Neural progenitor cell (in vitro differentiated cells): ENCODE measurements at places on chromosomes 5 and 9. TPM values are rescaled to one million over a fixed set of nuclear protein-coding genes. Genes with fewer than 3 reads are reported as not detected.

GRCh38 chr9:18771011-18771410, 262.0 kb downstream of the SAXO1 start:
- H3K27me3 ChIP-seq: no peaks in the 10 kb centered on the region
- DNase-seq: no peak
- no peak overlapping the region for H3K4me3 ChIP-seq
- H3K4me1 ChIP-seq: no peaks in the 10 kb centered on the region

GRCh38 chr9:673264-673965, 168.1 kb upstream of the DMRT1 start:
- DNase-seq: no peak
- no peaks in the 10 kb centered on the region for H3K27me3 ChIP-seq
- no peak overlapping the region for H3K27ac ChIP-seq
- H3K4me1 ChIP-seq: peaks cover 27% of the 10 kb centered on the region

DNA sequence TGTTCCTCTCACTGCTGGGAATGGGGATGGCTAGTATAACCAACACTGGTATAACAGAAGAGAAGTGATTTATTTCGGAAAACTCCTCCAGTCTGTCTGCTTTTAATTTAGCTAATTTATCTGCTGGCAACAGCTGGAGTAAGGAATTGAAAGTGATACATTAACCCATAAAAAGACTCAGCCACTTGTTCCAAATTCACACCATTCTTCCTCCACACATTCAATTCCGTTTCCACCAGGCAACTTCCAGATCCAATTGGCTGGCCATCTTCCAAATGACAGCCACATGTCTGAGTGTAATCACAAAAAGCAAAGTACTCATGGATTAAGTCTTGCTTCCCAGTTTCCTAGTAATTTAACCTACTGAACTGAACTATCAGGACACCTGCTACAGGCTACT, 77.1 kb upstream of the RETREG1 start:
- H3K27ac ChIP-seq: no peak overlapping the region
- DNase-seq: no peak
- no peaks in the 10 kb centered on the region for H3K27me3 ChIP-seq
- H3K4me3 ChIP-seq: no peak overlapping the region

- no peak for DNase-seq
- H3K4me1 ChIP-seq: no peaks in the 10 kb centered on the region
- no peaks in the 10 kb centered on the region for H3K27me3 ChIP-seq
- no peaks in the 10 kb centered on the region for H3K36me3 ChIP-seq
- H3K4me3 ChIP-seq: no peak overlapping the region
Observed at GRCh38 chr9:37859043-37859442, 44.9 kb downstream of the SLC25A51 start.

DNA sequence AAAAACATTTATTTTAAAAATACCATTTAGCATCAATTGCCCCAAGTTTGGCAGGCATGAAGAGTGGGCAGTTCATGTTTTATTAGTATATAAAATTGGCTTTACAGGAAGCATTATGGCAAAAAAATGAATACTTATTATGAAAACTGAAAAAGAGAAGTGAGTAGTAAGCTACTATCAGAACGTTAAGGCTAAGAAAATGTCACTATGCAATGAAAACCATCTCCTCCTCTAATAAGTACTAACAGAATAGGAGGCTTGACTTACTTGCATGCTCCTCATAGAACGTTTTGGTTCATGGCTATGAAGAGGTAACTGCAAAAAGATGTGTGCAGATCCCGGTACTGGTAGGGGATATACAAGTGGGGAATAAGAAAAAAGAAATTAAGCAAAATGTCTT, 23.6 kb downstream of the TICAM2 start:
- no peak overlapping the region for H3K4me3 ChIP-seq
- H3K27ac ChIP-seq: no peak overlapping the region
- no peaks in the 10 kb centered on the region for H3K27me3 ChIP-seq
- no peaks in the 10 kb centered on the region for H3K4me1 ChIP-seq

AQP7 gene
- 0.25 TPM in 1 of 2 replicates, not detected in the other for total RNA-seq

ERP44 gene
- total RNA-seq: 12.0 and 18.0 TPM in 2 replicates
